ENCODE measurements at places on chromosomes 4 and X. TPM values are rescaled to one million over a fixed set of nuclear protein-coding genes. Genes with fewer than 3 reads are reported as not detected.

Gene NPNT
- total RNA-seq, result 1.9 TPM

Gene CA5B
- 6.8 TPM for total RNA-seq

GRCh38 chr4:73341454-73341853 is 62.6 kb upstream of the ALB start:
- H3K27me3 ChIP-seq, result no peaks in the 10 kb centered on the region
- no peaks in the 10 kb centered on the region for H3K4me1 ChIP-seq
- no peak overlapping the region for H3K27ac ChIP-seq
- no peak overlapping the region for H3K4me3 ChIP-seq
- DNase-seq, result peak; percentile 35
- no peaks in the 10 kb centered on the region for H3K36me3 ChIP-seq

DNA sequence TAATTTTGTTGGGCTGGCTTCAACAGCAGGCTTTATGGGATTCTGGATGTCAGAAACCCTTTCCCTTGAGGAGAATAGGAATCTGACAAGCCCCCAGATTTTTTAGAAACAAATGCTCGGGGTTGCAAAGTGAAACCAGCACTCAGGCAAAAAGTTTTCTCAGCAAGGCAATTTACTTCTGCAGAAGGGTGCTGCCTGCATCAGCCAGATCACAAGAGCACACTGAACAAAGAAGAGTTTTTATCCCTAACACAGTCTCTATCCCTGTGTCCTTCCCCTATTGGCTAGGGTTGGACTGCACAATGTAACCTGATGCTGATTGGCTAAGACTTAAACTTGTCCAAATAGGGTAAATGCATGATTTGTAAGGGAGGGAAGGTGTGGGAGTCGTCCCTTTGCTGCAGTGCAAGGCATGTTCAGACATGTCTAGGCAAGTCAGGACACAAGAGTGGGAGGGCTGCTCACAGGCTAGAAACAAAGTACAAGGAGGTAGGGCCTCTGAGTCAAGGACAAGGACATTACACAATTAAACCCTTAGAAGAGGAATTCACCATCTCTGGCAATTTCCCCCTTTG is 175.8 kb downstream of the CCNG2 start:
- H3K4me3 ChIP-seq, result no peak overlapping the region
- H3K27me3 ChIP-seq, result no peaks in the 10 kb centered on the region
- no peak overlapping the region for H3K27ac ChIP-seq

DNA sequence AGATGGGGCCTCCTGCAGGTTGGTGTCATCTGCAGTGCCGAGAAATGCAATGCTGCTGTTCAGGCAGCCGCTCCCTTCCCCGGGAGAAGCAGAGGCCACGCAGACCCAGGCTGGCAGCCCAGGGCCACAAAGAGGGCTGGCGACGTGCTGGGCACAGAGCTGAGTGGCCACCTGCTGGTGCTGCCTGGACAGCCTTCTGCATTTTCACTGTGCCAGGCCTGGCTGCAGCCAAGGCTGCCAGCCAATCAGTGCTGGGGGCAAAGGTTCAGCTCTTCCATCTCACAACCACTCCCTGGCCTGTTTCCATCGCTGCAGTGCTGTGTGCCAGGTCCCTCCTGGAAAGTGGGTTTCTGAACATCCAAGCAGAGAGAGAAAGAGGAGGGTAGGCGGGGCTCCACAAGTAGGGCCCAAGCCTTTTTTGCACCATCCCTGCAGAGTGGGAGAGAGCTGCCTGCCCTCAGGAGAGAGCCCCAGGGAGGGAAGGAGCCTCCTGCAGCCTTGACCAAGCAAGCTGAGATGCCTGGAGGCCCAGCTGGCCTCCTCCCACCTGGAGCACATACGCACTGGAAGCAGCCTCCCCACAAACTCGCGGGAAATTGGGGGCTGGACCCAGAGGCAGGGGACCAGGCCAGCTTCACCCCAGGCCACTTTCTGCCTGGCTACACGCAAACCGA is 20.1 kb downstream of the ADRA2C start:
- H3K36me3 ChIP-seq, result no peaks in the 10 kb centered on the region
- no peak for DNase-seq
- H3K27ac ChIP-seq, result no peak overlapping the region
- H3K27me3 ChIP-seq, result no peaks in the 10 kb centered on the region
- 0 out of 2 replicates have a peak, but pooled peaks cover 8% of the 10 kb centered on the region for H3K4me1 ChIP-seq

DNA sequence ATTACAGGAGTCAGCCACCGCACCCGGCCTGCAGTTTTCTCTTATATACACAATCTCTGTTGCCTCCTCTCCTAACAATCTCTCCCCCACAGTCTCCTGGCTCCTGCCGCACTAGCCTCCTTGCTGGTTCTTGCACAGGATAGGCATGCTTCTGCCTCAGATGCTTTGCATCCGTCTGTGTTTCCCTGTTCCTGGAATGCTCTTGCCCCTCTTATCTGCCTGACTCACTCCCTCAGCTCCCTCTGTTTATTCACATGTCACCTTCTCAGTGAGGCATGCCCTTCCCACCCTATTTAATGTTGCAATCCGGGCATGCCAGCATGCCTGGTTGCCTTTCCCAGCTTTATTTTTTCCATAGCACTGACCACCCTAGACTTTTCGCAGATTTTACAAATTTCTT is 161.9 kb downstream of the PHF8 start:
- H3K27ac ChIP-seq, result no peak overlapping the region
- H3K27me3 ChIP-seq, result no peaks in the 10 kb centered on the region
- no peak overlapping the region for H3K4me3 ChIP-seq

Gene ZNF157
- not detected for total RNA-seq

DNA sequence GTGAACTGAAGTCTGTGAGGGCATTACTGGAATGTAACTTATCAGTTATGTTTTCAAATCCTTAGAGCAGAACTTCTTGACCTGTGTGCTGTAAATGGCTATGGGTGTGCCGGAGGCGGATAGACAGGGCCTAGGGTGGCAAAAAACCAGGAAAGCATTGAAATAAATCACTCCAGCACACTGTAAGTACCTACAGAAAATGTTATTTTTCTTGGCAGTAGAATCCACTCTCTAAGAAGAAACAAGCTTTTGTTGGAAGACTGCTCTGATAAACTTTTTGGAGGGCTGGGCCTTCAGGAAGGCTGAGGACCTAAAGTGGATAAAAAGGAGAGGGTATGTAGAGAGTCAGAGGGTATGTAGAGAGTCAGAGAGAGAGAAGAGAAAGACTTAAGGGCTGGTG is 14.9 kb downstream of the CPE start:
- DNase-seq, result no peak
- no peak overlapping the region for H3K27ac ChIP-seq
- H3K36me3 ChIP-seq, result no peaks in the 10 kb centered on the region
- no peak overlapping the region for H3K4me3 ChIP-seq

Gene HNRNPH2
- 91.5 TPM for total RNA-seq

GRCh38 chr4:162952232-162952631 is 214.5 kb downstream of the NAF1 start:
- no peak overlapping the region for H3K4me3 ChIP-seq
- no peaks in the 10 kb centered on the region for H3K4me1 ChIP-seq
- no peaks in the 10 kb centered on the region for H3K36me3 ChIP-seq
- no peak overlapping the region for H3K27ac ChIP-seq
- no peaks in the 10 kb centered on the region for H3K27me3 ChIP-seq
- DNase-seq, result no peak

- H3K4me3 ChIP-seq, result peak overlapping the region; percentile 14
- peaks cover 32% of the 10 kb centered on the region for H3K4me1 ChIP-seq
- peaks cover 2% of the 10 kb centered on the region for H3K36me3 ChIP-seq
- DNase-seq, result no peak
These were observed 3.3 kb downstream of the COQ2 start for GRCh38 chr4:83281307-83281706.

Gene GPAT3
- total RNA-seq, result 15.1 TPM

Gene MAGEC1
- not detected for total RNA-seq

DNA sequence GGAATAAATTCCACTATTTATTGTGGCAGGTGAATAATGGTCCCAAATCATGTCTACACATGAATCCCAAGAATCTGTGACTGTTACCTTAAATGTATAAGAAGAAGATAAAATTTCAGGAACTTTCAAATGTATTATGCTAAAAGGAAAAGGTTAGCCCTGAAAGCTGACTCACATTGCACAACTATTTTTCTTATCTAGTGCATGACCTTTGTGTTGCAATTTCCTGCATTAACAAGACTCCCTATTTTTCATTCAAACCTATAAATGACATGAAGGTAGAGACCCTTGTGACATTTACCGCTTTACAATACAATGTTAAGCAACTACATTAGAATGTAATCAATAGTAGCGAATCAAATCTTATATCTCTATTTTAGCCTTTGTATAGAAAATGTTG is 36.7 kb downstream of the UBQLN2 start:
- H3K27me3 ChIP-seq, result no peaks in the 10 kb centered on the region
- DNase-seq, result no peak
- H3K4me3 ChIP-seq, result no peak overlapping the region
- no peaks in the 10 kb centered on the region for H3K36me3 ChIP-seq

DNA sequence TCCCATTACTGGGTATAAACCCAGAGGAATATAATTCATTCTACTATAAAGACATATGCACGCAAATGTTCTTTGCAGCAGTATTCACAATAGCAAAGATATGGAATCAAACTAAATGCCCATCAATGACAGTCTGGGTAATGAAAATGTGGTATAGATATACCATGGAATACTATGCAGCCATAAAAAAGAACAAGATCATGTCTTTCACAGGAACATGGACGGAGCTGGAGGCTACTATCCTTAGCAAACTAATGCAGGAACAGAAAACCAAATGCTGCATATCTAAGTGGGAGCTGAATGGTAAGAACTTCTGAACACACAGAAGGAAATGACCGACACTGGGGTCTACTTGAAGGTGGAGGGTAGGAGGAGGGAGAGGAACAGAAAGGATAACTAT is 42.6 kb downstream of the LNX1 start:
- no peaks in the 10 kb centered on the region for H3K36me3 ChIP-seq
- H3K4me3 ChIP-seq, result no peak overlapping the region
- no peak for DNase-seq

DNA sequence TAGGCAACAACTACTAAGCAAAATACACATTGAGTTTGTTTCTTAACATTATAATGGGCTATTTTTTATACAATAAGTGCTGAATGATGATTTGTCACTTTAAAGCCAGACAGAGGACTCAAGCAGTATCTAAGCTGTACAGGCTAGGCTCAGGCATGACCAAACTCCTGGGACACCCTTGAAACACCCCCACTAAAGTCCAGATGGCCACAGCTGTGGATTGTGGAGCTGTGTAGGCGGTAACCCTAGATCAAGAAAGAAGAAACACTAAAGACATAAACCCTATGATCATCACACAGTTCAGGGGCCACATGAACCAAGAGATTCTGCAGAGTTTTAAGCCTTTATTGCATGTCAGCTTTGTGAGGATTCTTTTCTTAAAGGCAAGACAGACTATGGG is 25.1 kb downstream of the TAB3 start:
- no peaks in the 10 kb centered on the region for H3K4me1 ChIP-seq
- H3K4me3 ChIP-seq, result no peak overlapping the region
- no peaks in the 10 kb centered on the region for H3K36me3 ChIP-seq
- H3K27me3 ChIP-seq, result no peaks in the 10 kb centered on the region
- DNase-seq, result no peak

DNA sequence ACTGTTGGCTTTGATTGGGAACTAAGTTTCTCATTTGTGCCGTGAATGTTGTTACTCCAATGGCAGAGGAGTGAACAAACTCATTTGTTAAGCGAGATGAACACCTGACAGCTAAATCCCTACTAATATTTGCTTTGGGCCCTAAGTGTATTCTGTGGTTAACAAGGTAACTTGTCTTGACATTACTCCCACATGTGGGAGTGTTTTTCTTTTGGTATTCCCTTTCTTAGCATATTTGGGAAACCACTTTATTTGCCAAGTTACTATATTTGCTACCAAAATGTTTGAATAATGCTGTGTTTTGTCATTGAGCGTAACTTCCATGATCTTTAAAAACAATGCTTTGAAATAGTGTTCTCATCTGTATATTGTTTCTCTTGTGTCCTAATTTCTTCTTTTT is 82.5 kb downstream of the ARHGAP10 start:
- H3K4me1 ChIP-seq, result peaks cover 5% of the 10 kb centered on the region
- no peak overlapping the region for H3K4me3 ChIP-seq
- no peaks in the 10 kb centered on the region for H3K27me3 ChIP-seq
- DNase-seq, result no peak
- no peak overlapping the region for H3K27ac ChIP-seq

DNA sequence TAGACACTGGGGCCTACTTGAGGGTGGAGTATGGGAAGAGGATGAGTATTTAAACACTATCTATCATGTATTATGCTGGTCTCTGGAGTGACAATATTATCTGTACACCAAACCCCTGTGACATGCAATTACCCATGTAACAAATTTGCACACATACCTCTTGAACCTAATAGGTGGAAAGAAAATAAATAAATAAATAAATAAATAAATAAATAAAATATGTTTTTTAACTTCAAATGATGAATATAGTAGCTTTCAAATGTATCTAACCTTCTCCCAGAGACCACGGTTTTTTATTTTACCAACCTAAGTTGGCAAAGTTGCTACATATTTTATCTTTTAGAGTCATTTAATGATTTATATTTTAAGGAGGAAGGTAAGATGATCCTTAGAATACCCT is 105.0 kb downstream of the TGIF2LX start:
- no peaks in the 10 kb centered on the region for H3K36me3 ChIP-seq
- H3K4me3 ChIP-seq, result no peak overlapping the region
- H3K4me1 ChIP-seq, result no peaks in the 10 kb centered on the region
- no peak overlapping the region for H3K27ac ChIP-seq
- H3K27me3 ChIP-seq, result no peaks in the 10 kb centered on the region

DNA sequence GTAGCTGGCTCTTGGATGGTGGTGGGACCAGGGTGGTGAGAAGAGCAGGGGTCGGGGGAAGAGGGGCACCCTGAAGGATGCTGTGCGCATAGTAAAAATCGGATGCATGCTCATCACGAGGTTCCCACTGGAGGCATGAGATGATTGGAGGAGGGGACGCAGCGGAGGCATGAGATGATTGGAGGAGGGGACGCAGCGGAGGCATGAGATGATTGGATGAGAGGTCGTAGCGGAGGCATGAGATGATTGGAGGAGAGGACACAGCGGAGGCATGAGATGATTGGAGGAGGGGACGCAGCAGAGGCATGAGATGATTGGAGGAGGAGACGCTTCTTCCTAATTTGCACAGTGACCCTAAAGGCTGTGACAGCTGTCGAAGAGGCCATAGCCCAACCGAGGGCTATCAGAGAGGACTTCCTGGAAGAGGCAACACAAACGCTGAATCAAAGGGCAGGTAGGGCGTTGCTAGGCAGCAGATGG is 106.7 kb downstream of the ADRA2C start:
- H3K36me3 ChIP-seq, result no peaks in the 10 kb centered on the region
- H3K27ac ChIP-seq, result no peak overlapping the region
- H3K4me3 ChIP-seq, result no peak overlapping the region
- 0 out of 2 replicates have a peak, but pooled peaks cover 2% of the 10 kb centered on the region for H3K4me1 ChIP-seq
- no peak for DNase-seq
- H3K27me3 ChIP-seq, result peaks cover 7% of the 10 kb centered on the region

GRCh38 chr4:70110917-70111316 is 43.1 kb upstream of the PRR27 start:
- no peak overlapping the region for H3K4me3 ChIP-seq
- DNase-seq, result no peak
- no peaks in the 10 kb centered on the region for H3K36me3 ChIP-seq
- no peaks in the 10 kb centered on the region for H3K4me1 ChIP-seq
- no peaks in the 10 kb centered on the region for H3K27me3 ChIP-seq
